NCI-H1092 treated with DMSO at 0.1 percent for 48 hours (cell line): ENCODE measurements at places on chromosomes 7 and 10.

DNA sequence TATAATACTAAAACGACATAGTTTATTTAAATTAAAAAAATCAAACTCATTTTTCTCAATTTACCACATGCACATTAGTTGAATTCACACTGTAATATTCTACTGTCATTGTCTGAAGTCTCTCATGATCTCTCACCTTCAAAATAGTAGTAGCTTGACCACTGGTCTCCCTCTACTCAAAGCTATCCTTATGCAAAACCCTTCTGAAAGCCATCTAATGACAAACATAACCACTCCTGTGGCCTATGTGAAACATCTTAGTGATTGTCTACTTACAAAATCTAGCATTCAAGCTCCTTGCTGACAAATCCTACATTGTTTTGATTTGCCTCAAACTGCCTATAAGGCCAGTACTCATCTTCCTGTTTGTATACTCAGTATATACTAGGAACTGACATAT is 606.0 kb upstream of the GHITM start:
- no peak for DNase-seq

GRCh38 chr7:131076711-131077181 is 250.9 kb upstream of the MKLN1 start:
- DNase-seq = no peak

DNA sequence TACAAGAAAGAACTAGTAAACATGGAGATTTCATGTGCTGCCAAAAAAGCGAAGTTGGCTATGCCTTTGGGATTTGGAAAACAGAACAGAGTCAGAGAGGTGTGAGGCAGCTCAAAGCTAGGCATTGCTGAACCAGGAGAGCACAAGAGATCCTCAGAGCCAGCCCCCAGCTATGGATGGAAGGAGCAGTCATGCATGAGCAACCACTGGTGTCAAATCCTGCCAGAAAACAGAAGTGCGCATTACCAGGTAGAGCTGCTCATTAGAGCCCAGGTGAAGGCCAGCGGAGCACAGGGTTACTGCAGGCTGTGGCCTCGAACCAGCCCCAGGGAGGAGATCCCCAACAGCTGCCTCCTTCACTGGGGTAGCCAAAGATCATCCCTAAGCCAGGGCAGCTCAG is 173.2 kb upstream of the KIAA1217 start:
- DNase-seq = no peak

DNA sequence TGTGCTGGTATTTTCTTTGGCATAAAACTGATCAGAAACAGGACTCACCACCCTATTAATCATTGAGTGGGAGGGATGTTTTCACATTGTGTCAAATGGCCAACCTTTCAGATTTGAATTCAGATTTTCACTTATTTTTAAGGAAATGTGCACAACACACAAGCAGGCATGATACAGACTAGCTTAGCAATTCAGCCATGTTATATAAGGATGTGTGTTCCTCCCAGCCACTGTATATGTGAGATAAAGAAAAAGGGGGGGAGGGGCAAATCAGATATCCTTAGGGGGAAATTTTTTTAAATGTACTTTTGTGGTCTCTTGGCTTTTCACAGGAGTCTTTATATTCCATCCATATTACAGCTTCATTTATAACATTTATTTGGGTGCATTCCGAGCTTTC is 3.1 kb downstream of the GAD2 start:
- DNase-seq = peak; percentile 59

GRCh38 chr7:84469034-84469433 is 274.4 kb upstream of the SEMA3A start:
- no peak for DNase-seq

DNA sequence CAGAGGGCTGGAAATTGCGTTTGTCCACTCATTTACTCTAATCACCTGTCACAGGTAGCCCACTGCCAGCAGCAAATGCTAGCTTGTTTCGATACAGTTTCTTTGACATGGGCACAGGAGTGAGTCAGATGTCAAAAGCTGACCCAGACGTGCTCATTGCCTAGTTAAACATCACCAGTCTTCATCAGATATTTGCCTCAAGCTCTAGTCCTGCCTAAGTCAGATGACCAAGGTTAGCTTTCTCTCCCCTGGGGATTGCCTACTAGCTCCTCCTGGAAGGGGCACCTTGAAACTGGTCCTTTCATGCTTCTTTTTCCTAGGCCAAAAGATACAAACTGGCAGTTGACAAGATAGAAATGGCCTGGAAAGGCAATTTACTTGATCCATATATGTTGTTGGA is 35.2 kb downstream of the GPAM start:
- DNase-seq = no peak

GRCh38 chr10:29643771-29644501 is 9.2 kb upstream of the SVIL start:
- DNase-seq = no peak

DNA sequence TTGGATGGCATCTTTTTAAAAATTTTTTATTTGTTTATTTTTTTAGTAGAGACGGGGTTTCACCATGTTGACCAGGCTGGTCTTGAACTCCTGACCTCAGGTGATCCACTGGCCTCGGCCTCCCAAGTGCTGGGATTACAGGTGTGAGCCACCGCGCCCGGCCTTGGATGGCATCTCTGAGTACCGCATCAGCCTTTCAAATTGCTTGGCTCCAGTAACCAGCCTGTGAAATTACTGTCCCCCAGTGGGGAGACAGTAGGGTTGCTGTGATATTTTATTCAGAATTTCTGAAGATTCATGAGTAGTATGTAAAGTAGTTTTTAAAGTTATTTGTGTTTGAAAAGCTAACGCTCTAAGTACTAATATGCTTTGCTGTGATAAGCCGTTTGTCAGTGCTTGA is 1.2 kb downstream of the NUB1 start:
- DNase-seq = no peak

- no peak for DNase-seq
Observed at GRCh38 chr10:78769526-78769925, 299.2 kb upstream of the ZMIZ1 start.

DNA sequence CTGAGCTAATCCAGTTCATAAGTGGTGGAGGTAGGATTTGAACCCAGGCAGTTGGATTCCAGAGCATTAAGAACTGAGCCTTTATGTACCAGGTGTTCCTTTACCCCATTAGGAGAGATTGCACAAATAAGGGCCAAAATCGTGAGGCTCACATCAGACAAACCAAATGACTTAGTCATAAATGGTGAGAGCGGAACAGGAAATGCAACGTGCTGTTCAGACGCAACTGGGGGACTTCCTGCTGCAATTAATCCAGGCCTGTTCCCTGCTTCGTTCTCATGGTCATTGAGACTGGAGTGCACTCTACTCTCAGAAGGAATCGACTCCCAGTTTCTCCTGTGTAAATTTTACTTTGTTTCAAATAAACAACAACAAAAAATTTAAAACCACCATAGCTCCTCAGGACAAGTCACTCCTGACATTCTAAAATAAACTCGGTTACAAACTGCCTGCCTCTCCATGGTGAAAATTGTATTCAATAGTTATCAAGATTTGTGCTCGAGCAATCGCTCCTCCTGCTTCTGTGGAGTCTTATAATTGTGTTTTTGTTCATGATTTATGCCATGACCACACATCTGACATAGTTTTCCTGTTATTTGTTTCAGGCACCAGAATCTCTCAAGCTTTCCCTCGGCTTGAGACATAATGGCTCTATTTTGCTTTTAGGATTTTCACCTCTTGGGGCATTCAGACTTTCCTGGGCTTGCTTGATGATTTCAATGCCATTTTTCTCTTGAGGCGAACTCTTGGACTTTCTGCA is 115.3 kb upstream of the BMPER start:
- no peak for DNase-seq

GRCh38 chr7:6375348-6376101 is 72.2 kb downstream of the DAGLB start:
- no peak for DNase-seq

DNA sequence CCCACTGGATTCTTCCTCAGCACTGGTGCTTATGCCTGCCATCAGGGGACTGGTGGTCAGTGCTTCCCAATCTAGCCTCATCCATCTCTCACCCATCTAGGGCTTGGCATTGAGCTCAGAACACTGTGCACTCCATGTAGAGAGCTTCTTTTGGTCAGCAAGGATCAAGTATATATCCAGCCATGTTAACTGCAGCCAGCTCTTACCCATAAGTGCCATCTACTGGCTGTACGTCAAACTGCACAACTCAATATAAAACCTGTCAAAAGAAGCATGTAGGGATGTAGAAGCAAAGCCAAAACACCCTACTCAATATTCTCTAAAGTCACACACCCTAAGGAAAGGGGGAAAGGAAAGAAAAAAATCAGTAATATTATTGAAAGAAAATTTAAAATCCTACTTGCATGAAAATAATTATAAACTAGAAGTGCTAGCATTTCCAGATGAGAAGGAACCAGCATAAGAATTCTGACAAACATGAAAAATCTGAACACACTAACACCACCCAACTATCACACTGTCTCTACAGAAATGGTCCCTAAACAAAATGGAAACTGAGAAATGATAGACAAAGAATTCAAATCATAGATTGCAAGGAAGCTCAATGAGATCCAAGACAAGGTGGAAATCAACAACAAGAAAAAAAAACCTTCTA is 531.1 kb upstream of the STEAP1 start:
- DNase-seq = peak; percentile 82

DNA sequence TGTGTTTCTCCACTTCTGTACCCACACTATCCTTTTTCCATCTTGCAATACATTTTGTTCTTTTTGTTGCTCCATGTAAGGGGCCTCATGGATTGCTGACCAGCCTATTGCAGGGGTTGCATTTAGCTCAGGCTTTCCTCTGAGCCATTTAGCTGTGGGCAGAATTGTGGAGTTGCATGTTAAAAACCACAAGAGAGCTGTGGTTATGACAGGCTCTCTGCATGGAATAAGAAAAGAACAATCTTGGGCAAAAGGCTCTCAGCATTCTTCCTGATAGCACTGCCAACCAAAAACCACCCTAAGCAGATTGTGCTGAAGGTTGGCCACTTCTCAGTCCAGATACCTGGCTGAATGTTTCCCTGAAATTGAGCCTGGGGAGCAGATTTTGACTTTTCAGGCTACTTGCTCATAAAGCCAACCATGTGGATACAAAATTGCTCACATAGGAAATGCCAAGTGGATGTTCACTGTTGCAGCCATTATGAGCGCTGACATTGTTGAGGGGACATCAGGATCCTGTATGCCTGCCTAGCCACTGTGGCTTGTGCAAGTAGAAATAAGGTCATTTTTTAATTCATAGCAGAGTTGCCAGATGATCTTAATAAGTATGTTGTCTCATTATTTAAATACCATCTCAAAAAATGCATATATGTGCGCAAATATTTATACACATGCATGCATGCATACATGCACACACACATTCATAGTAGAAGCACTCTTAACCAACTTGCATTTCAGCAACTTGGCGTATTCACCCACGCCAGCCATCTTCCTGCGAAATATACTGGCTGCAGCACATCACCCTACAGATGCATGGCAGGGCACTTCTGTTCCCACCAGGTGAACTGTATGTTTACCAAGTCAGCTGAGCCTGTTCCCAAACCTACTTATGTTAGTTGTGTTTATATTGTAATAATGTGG is 695.4 kb downstream of the LRMDA start:
- no peak for DNase-seq

DNA sequence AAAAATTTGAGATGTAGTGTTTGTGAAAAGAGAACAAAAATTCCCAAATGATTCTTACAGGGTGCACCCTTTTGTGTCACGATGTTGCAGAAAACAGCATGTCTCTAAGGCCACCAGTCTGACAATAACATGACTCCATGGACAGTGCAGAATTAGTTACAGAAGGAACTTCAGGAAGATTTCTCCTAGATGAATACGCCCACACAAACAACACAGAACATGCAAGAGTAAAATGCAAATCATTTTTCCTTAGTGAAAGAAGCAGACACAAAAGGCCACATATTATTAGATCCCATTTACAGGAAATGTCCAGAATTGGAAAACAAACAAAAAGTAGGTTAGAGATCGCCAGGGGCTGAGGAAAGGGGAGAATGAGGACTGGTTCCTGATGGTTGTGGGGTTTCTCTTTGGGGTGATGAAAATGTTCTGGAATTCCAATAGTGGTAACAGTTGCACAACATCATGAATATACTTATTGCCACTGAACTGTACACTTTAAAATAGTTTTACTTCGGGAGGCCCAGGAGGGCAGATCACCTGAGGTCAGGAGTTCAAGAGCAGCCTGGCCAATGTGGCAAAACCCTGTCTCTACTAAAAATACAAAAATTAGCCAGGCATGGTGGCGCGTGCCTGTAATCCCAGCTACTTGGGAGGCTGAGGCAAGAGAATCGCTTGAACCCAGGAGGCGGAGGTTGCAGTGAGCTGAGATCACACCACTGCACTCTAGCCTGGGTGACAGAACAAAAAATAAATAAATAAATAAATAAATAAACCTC is 10.2 kb downstream of the ZC3HAV1 start:
- no peak for DNase-seq

- DNase-seq = no peak
Observed at GRCh38 chr7:142616121-142616643, 133.1 kb upstream of the PRSS1 start.

- DNase-seq = no peak
Observed at GRCh38 chr7:131051304-131051703, 276.4 kb upstream of the MKLN1 start.

- DNase-seq = peak; percentile 51
Observed at GRCh38 chr10:3785851-3786271, 852 bp upstream of the KLF6 start.

DNA sequence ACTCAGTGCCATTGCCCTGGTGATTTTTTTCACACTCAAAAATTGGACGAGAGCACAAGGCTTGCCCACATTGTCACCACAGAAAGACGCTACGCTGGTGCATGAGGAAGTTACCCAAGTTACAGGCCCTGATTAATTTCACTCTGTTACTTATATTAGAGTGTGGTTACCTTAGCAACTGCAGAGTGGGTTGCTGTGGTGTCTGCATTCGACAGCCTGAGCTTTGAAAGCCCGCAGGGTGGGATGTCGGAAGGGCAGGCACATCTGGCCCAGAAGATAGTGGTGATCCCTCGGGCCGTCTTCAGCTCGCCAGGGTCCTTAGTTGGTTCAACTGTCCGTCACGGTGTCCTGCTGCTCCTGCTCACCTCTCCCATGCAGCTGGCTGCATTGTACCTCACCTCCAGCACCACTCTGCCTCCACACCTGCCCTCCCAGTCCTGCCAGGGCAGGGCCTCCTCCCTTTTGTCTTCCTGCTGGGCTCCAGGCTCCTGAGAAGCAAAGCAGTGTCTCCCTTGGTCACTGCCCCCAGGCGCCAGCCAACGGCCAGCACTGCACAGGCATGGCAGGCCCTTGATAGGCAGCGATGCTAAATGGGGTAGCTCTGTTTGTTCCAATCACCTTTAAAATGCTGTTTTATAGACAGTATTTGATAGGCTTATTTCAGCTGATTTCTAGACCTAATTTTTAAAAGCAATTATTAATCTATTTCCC is 167.2 kb downstream of the EBF3 start:
- DNase-seq = no peak

DNA sequence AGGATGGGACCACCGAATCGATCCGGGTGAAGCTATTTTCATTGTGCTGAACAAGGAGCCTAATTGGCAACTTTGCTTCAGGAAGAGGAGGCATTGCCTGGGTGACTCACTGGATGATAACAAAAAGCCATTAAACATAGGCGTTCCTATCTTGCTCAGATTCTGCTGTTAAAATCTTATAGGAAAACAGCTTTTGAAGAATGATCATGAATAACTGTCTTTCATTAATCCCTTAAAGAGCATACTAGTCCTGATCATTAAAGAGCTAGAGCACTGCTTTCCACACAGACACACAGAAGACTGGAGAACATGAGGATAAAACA is 174.2 kb upstream of the IMMP2L start:
- no peak for DNase-seq
